ENCODE measurements at places on chromosomes 2 and 18.

DNA sequence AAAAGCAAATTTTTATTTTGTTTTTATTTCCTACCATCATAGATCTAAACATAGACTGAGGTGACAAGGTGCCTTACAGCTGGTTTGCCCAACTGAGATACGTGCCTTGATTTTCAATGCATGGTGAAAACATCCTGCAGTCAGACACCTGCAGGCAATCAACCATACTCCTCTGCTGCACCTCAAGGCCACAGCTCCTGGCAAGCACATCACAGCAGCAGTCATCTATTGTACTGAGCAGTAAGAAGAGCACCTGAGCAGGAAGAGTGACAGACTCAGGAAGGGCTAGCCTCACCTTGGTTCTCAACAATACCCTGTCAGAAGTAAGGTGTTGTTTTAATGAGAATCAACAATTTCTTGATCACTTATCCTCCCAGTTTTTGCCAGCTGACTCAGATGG lies 1206.8 kb upstream of the NRXN1 start:
- no peak for DNase-seq

- DNase-seq, result no peak
These were observed 298.4 kb downstream of the FSIP2 start for GRCh38 chr2:186036862-186037449.

DNA sequence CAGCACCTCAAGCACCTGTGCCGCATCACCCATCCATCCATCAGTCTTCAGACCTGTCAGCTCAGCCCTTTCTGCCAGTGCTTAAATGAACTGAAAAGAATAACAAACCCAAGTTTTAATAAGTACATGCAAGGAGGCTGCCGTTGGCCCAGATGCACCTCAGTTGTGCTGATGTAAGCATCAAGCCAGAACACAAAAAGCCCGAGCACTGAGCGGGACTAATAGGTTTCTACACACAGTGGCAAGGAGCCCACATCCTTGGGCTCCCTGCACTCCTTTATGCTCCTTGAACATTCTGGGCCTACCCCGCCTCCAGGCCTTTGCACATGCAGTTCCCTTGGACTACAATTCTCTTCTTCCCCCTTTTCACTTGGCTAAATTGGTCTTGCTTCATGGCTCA lies 165.6 kb downstream of the ALK start:
- DNase-seq, result no peak

DNA sequence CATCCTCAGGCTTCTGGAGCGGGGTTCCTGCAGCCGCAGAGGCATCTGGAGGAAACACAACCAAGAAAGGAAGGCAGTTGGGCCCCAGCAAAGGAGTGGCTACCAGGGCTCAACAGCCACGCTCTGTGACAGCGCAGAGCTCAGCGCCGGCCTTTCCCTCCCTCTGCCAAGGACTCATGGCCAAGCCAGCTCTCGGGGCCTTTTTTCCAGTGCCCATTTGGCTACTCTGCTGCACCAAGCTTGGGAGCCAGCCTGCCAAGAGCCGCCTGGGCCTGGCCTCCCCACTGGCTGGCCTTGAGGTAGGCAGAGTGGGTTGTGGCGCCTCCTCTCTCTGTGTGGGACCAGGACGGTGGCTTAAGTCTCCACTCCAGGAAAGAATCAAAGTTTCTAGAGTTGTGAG lies 7.2 kb upstream of the CCDC74A start:
- no peak for DNase-seq

DNA sequence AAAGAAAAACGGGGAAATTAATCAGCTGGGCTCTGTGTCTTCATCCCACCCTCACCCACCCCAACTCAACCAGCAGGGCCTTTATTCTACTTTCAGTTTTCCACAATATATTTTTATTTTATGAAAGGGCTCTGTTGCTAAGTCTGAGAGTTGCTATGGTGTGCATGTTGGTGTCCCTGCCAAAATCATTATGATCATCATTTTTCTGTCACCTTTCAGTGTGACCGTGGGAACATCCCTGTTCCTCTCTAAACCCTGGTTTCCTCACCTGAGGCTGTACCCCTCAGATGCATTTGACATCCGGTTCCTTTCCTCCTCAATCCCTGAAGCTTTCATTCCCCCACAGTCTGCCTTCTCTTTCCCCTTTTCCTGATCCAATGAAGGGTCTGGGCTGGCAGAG lies 180.5 kb downstream of the ZFP36L2 start:
- DNase-seq, result no peak

DNA sequence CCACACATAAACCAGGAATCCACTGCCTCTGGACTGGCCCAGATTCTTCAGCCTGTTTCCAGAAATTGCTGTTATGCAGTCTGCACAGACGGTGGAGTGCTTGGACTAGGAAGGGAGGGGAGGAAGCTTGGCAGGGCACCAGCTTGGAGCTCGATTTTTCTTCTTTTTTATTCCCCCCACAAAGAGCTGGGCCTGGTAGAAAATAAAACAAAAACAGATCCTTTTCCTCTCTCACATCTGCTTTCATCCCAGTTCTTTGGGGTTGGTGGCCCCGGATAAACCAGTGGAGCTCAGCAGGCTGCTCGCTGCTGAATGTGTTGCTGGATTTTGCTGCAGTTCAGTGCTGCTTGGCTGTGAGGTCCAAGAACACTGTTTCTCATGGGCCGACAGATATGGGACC lies 16.0 kb downstream of the LRRTM1 start:
- no peak for DNase-seq

- DNase-seq, result no peak
These were observed 52.2 kb downstream of the TNFRSF11A start for GRCh38 chr18:62377131-62377807.

GRCh38 chr2:891734-892133 lies 58.9 kb upstream of the SNTG2 start:
- no peak for DNase-seq

DNA sequence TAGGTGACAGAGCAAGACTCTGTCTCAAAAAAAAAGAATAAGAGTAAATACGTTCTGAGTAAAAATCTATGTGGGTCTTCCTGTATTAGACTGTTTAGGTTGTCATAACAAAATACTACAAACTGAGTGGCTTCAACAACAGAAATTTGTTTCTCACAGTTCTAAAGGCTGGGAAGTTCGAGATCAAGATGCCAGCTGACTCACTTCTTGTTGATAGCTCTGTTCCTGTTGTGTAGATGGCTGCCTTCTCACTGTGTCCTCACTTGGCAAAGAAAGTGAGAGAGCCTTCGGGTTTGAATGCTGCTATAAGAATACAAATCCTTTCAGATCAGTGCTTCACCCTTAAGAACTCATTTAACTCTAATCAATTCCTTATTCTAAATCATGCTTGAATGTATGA lies 430.0 kb upstream of the VWC2L start:
- DNase-seq, result no peak

GRCh38 chr2:132824716-132825115 lies 154.7 kb upstream of the LYPD1 start:
- no peak for DNase-seq

GRCh38 chr18:61980355-61980754 lies 87.5 kb upstream of the RNF152 start:
- DNase-seq, result peak; percentile 27

DNA sequence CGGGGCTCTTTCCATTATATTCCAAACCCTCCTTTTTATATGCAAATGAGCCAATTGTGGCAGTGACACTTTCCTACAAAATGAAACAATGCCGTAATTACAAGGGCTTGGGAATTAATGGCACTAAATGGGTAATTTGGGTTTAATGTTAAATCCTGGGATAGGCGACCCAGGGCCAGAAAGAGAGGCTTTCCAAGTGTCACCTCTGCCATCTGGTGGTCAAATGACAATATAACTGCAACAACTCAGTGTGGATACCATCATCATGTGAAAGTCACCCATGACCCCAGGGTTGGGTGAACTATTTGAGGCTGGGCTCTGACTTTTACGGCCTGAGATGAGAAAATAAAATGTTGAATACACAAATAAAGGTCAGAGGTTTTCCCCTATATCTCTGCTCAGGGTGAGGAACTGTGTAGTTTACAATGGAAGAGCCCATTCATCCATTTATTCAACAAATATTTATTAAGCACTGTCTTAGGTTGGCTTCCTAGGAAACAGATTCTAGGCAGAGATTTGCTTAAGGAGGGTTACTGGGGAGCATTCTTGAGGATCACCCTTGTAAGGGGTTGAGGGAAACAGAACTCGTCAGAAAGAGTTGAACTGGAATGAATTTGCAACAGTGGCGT lies 13.6 kb upstream of the THADA start:
- peak; percentile 68 for DNase-seq

DNA sequence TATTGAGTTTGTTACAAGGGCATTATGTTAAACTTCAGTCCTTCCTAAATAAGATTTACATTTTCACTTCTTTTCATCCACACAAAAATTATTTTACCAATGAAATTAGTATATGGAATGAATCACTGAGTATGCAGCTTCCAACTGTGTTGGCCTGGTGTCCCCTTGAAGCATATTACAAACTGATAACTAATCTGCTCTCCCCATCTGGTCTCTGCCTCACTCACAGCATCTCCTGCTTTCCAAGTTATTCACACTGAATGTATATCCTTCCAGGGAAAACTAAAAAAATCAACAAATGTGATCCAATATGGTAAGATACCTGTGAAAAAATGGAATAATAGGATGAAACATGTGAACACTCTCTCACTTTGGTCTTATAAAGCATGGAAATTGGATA lies 90.0 kb upstream of the NYAP2 start:
- DNase-seq, result no peak

DNA sequence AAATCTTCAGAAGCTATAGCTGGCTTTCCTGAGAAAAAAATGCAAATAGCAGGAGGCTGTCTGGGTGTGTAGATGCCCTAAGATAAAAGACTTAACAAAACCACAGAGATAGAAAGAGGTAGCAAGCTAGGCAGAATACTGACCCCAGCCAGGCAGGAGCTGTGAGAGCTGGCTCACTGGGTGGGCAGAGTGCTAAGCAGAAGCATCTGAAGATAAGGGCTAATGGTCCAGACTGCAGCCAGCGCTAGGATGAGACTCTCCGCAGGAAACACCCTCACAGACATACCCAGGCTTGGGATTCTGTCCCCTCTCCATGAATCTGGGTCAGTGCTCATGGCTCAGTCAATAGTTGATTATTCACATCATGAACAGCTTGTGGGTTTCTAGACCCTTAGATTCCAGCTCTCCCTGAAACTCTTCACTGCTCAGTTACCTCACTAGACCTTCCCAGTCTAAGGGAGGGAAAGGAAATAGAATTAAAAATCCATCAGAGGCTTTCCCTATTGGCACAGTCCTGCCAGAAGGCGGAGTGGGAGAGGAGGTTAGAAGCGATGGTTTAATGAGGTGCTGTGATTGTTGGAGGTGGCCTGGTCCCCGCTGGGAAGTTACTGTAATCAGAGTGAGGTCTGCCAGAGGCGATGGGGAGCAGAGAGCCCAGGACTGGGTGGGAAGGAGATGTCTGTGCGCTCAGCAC lies 21.4 kb upstream of the CCBE1 start:
- DNase-seq, result no peak

DNA sequence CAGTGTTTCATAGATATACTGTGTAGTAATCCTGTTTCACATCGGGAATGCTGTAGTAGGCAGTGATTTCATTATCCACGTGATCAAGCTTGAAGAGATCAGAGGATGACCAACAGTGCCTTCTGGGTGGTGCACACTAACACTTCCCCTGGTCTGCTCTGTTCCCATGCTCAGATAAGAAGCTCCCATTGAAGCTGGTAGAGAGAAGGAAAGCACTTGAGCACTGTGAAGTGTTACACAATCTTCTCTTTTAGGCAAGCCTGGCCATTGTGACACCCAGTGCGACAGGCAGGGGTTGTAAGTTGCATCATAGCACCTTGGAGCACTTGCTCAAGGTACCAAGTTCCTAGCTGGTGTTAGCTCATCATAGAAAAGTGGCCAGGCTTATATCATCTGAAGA lies 30.6 kb upstream of the GPD2 start:
- peak; percentile 35 for DNase-seq

DNA sequence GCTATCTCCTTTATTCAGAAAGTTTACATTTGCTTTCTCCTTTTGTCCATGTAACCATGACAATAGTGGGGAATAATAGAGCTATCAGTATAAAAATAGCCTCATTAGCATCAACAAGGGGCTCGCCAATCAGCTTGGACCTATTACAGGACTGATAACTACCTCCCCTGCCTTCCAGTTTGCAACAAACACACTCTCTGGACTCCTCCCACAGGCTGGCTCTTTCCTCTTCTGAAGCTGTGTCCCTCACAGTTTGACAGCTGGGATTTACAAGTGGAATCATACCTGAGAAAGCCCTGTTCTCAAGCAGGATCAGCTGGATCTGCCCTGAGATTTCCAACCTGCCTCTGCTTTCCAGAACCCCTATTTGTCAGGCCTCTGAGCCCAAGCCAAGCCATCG lies 162.5 kb downstream of the GRB14 start:
- peak; percentile 11 for DNase-seq

- no peak for DNase-seq
These were observed 41.0 kb upstream of the ACTR3 start for GRCh38 chr2:113848758-113849415.

- no peak for DNase-seq
These were observed 189.9 kb upstream of the GALNT5 start for GRCh38 chr2:157067562-157067961.

DNA sequence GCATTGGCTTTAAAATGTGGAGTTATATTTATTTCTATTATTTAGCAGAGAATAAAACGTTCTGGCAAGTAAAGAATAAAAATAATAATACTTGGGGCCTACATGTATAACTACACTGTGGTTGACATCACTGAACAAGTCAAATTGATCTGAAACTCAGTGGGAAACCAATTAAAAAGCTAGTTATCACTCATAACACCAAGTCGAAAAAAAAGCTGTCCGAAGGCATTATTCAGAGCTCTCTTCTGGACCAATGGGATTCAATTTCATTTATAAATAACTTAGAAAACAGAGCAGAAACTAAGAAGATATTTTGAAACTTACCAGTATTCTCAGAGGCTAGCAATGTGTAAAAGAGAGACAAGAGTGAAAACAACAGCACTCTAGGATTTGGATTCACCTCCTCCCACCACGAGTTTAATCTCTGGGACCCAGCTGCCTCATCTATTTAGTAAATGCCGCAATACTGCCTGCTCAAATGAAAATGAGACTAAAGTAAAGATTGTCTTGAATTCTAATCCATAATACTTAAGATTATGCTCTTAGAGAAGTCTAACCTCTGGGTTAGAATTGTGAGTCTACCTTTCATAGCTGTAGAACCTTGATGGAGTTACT lies 128.4 kb downstream of the NBAS start:
- peak; percentile 43 for DNase-seq

DNA sequence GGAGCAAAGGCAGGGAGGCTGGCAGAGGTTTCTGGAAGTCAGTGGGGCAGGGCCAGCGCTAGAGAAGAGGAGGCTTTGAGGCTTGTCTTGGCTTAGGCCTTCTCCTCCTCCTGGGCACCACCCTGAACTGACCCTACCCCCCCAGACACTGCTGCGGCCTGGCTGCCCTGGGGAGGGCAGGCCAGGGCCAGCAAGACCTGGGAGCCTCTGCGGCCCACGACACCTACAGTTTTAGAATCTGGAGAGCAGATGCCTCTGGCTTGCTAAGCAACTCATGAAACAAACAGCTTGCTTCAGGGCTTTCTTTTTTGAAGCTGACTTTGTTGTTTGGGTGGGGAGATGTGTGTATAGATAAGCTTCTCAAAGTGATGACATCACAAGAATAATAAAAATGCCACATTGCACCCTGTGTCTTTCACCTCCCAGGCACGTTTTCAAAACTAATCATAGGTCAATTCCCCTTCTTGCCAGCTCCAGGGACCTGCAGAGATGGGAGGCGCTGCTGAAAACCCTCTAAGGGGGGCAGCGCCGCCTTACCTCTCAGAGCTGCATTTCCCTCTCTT lies 46.2 kb upstream of the SMAD7 start:
- DNase-seq, result peak; percentile 60

All from common myeloid progenitor, CD34-positive (primary cell).